ENCODE measurements at places on chromosomes 7 and 10. TPM values are rescaled to one million over a fixed set of nuclear protein-coding genes. Genes with fewer than 3 reads are reported as not detected.

The VPS50 gene
- 25.7 TPM for total RNA-seq

The CLIP2 gene
- 65.3 TPM for total RNA-seq

The ST8SIA6 gene
- 0.16 TPM for total RNA-seq

The UNC5B gene
- total RNA-seq, result 5.3 TPM

The PUS7 gene
- 29.0 TPM for total RNA-seq

The PDK4 gene
- 17.8 TPM for total RNA-seq

The TAS2R5 gene
- 2.8 TPM for total RNA-seq

The MMD2 gene
- not detected for total RNA-seq

The SH2D4B gene
- total RNA-seq, result 0.16 TPM

The LIPJ gene
- under 0.01 TPM for total RNA-seq

The GIMAP1 gene
- 26.7 TPM for total RNA-seq

The FAM237B gene
- total RNA-seq, result not detected

The SPDYE1 gene
- total RNA-seq, result not detected

The FAM3C gene
- total RNA-seq, result 26.2 TPM

The TCAF2 gene
- total RNA-seq, result 6.5 TPM

The TRIM50 gene
- not detected for total RNA-seq

The ZYX gene
- 18.3 TPM for total RNA-seq

The HOXA9 gene
- 5.0 TPM for total RNA-seq

The PAX4 gene
- not detected for total RNA-seq

The GPNMB gene
- total RNA-seq, result 0.32 TPM

The PRLHR gene
- total RNA-seq, result not detected

The TMEM168 gene
- total RNA-seq, result 46.6 TPM

The CALHM3 gene
- total RNA-seq, result not detected

The BHLHA15 gene
- 0.13 TPM for total RNA-seq

The RASA4B gene
- total RNA-seq, result 8.3 TPM

The ATP6V0A4 gene
- 0.06 TPM for total RNA-seq

The BMPER gene
- 0.16 TPM for total RNA-seq

The DYNC1I1 gene
- 31.3 TPM for total RNA-seq

The MAT1A gene
- total RNA-seq, result not detected
